ENCODE measurements at places on chromosomes 12 and 14.

- DNase-seq, result no peak
Observed at GRCh38 chr14:72894623-72895378, 900 bp upstream of the DPF3 start.

- DNase-seq, result no peak
Observed at GRCh38 chr12:128813392-128813791, 10.4 kb downstream of the SLC15A4 start.

DNA sequence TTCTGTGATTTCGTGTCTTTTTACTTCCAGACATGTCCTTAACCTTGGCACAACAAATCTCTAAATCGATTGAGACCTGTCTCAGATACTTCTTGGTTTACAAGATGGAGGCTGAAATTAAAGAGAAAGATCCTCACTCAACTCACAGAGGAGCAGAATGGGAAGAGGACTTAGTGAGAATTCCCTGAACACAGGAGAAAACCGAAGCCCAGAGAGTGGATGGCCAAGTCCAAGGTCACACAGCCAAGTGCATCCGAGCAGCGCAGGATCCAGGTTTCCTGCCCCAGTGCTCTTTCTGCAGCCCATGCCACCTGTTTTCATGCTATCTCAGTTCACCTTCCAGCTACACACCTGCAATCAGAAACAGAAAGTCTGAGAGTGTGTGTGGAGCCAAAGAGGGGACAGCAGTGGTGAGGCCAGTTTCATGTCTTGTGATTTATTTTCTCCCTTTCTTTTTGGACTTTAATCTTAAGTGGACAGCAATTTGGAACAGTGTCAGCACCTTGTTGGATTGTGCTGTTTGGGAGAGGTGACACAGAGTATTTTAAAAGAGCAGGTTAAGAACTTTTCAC, 22.9 kb upstream of the TCL1B start:
- DNase-seq, result no peak

GRCh38 chr12:93297032-93297431, 80.7 kb upstream of the NUDT4 start:
- no peak for DNase-seq

GRCh38 chr12:38402811-38403210, 86.2 kb downstream of the ALG10B start:
- DNase-seq, result no peak

GRCh38 chr12:89155826-89156225, 196.5 kb downstream of the DUSP6 start:
- no peak for DNase-seq

DNA sequence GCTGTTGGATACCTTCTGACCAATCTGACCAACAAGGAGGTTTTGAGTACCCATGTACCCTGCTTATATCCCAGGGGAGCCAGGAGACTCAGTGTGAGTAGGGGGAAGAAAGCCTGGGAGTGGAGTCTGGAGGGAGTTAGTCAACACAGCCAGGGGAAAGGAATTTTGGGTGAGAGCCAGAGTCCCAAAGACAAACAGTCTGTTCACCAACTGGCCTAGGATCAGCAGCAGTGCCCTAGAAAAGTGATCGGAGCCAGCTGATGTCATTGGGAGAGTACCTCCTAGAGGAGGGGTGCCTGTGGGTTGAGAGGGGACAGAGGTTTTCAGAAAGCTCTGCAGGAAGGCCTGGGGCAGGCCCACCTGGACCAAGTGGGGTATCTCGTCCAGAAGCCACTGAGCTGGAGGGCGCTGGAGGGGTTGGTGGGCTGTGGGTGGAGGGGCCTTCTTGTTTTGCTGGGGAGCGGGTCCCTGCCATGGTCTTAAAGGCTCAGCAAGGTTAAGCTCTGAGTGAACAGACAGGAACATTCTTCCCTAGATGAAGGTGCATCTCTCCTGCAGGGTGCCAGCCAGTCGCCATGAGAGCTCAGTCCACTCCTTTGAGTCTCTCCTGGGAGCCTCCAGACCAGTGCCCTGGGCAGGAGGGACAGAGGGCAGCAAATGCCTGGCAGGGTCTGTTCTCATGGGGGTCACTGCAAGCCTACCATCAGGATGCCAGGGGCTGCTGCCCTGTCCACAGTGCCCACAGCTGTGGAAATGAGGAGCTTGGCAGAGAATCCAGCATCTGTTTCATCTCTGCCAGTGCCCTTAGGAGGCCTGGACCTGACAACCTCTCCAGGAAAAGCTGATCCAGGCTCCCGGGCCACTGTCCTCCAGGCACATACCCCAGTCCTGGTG, 63.6 kb downstream of the CHGA start:
- DNase-seq, result no peak
